Large intestine (tissue), 12 donors: ENCODE measurements at places on chromosomes 2 and 18.

DNA sequence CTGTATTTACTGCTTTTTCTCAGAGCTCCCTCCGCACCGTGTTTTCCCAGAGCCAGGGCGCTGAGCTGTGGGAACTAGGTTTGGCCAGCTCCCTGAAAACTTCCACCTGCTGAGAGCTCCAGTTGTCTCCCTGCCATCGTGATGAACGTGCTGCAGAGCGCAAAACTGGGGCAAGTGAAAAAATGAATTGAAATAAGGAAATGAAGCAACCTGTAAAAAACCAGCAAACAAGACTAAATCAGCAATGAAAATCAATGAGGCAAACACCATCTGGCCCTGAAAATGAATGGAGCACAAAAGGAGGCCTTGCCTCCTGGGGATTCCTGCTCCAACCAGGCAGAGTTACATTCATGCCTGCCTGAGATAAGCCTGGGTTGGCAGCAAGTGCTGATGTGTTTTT, 129.9 kb downstream of the MARCHF4 start:
- DNase-seq = no peak

DNA sequence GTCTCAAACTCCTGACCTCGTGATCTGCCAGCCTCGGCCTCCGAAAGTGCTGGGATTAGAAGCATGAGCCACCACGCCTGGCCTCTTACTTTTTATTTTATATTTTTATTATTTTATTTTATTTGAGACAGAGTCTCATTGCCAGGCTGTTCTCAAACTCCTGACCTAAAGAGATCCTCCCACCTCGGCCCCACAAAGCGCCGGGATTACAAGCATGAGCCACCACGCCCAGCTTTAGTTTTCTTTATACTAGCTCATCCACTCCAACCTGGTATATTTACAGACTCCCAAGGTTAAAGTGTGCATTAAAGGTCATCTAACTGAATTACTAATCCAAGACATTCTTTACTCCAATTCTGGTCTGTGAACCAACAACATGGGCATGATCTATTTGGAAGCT, 26.8 kb downstream of the ATAD2B start:
- DNase-seq = no peak

DNA sequence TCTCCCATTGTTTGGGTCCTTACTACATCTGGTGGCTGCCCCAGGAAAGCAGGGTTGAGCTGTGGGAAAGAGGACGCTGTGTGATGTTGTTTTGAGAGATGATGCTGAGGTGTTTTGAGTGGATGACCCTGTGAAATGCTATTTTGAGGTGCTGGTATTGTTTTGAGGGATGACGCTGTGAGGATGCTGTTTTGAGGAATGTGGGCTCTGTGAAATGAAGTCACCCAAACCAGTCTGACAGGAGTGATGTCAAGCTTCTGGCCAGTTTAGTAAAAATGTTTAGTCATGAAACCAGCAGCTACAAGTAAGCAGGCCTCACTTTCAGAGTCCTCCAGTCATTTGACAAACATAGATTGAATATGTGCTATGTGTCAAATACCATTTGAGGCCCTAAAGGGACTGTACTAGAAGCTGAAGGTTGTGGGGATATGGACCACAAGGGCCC, 16.1 kb upstream of the PUM2 start:
- no peak for DNase-seq

DNA sequence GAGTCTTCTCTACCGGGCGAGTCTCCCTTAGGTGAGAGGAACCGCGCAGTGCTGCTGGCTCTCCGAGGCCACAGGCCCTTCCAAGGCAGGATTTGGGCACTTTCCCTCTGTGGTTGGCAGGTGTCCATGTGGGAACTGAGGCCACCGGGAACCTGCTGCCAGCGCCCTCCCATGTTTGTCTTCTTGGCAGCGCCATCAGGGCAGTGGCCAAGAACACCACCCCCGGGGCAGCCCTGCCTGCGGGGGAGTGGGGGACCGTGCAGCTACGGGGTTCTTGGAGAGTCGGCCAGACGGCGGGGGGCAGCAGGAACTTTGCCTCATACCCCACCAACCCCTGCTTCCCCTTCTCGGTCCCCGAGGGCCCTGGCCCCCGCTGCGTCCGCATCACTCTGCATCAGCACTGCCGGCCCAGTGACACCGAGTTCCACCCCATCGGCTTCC, 10.0 kb downstream of the CAPN10 start:
- no peak for DNase-seq

- DNase-seq = no peak
Observed at GRCh38 chr2:105237045-105237765, 4.3 kb upstream of the GPR45 start.
